ENCODE measurements at places on chromosomes 2 and 18.

DNA sequence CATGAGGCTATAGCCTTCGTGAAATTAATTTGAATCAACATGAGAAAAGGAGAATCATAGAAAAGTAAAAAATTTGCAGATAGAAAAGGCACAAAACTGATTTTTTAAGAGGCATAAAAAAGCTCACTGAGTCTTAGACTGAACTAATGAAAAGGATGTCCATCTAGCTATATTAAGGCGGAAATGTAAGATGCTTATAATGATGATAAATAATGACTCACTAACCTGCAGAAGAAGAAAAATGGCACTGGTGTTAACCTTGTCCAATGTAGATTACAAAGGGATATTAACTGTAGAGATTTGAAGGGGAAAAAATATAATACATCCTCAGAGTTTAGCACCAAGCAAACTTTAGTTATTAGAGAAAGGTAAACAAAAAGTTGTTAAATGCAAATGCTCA, 1098.0 kb upstream of the DDX18 start:
- no peak for DNase-seq

- no peak for DNase-seq
These were observed 28.8 kb downstream of the PKDCC start for GRCh38 chr2:42076357-42077225.

DNA sequence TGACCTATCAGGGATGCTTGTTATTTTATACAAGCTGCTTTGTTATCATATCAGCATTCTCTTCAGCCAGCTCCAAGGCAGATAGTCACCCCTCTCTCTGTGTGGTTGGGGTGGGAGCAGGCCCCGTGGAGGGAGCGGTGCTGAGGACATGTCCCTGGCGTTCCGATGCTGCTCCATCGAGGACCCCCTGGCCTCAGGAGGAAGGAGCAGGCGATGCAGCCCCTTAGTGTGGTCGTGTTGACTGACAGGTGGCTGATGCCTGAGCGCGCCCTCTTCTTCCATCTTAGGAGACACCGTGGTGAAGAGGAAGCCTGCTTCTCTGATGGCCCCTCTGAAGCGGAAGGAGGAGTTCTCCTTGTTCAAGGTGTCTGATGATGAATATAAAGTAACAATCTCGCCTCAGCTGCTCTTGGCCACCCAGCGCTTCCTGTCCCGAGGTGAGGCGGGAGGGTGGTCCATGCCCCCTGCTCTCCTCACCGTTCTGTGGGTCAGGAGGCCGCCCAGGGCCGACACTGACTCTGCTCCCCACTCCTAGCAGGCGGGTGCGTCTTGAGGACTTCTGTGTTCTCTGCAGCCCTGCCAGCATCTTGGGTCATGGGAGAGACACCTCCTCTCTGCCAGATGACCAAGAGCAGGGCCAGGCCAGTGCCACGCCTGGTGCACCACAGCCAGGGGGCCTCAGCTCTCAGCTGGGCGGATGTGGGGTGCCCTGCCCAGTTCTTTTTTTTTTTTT, 10.6 kb downstream of the CNNM3 start:
- no peak for DNase-seq

- no peak for DNase-seq
These were observed 640.2 kb downstream of the STK39 start for GRCh38 chr2:167607211-167607610.

GRCh38 chr2:152078662-152079061, 20.2 kb downstream of the CACNB4 start:
- no peak for DNase-seq

- no peak for DNase-seq
These were observed 25.5 kb downstream of the CCDC141 start for GRCh38 chr2:179024445-179024844.

GRCh38 chr2:200863782-200864175, 679 bp downstream of the CLK1 start:
- DNase-seq: no peak

DNA sequence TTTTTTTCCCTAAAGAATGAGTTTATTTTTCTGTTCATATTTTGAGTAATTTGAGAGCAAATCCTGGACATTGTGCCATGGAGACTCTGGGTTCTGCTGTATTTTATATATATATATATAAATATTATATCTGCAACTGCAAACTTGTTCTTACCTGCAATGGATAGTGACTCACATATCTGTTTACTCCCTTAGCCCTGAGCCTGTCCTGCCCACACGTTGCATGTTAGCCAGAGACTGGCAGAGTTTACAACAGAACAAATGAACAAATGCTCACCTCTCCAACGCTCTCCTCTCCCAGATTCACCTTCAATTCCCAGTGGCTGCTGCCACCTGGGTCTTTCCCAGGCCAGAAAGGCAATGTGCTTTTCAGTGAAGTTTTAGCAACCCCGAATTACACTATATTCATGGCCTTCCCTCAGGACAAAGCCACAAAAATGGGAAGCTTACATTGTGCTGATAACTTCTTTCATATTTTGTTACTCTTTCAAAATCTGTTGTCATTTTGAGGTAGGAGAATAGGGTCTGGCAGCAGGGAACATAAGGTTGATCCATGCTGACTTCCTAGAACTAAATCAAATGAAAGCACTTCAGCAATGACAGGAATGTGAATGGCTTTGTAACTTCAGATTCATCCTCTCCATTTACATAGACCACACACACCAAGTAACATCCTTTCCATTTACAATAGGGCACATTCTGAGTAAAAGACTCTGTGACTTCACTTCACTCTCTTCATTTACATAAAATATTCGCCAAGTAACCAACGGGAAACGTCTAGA, 105.4 kb upstream of the FAM110C start:
- no peak for DNase-seq

- DNase-seq: no peak
These were observed 136.5 kb downstream of the ZNF236 start for GRCh38 chr18:76958692-76959341.

DNA sequence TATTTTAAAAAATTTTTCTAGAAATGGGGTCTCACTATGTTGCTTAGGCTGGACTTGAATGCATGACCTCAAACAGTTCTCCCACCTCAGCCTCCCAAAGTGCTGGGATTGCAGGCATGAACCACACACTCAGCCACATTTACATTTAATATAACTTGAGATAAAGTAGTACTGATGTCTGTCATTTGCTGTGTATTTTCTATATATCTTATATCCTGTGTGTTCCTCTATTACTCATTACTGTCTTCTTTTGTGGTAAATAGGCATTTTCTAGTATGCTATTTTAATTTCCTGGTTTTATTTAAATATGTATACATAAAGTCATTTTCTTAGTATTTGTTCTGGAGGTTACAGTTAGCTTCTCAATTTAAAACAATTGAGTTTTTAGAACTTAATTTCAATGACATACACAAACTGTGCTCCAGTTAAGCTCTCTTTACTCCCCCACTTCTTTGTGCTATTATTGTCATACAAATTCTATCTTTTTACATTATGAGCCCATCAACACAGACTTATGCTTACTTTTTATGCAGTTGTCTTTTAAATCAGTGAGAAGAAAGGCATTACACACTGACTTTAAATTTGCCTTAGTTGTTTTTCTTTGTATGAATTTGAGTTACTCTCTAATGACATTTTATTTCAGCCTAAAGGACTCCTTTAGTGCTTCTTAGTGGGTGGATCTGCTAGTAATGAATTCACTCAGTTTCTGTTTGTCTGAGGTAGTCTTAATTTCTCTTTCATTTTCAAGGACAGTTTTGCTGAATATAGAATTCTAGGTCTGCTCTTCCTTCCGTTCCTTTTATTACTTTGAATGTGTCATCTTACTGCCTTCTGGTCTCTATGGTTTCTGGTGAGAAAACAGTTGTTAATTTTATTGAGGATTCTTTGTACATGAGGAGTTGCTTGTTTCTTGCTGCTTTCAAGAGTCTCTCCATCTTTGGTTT, 6.2 kb upstream of the INPP4A start:
- no peak for DNase-seq

DNA sequence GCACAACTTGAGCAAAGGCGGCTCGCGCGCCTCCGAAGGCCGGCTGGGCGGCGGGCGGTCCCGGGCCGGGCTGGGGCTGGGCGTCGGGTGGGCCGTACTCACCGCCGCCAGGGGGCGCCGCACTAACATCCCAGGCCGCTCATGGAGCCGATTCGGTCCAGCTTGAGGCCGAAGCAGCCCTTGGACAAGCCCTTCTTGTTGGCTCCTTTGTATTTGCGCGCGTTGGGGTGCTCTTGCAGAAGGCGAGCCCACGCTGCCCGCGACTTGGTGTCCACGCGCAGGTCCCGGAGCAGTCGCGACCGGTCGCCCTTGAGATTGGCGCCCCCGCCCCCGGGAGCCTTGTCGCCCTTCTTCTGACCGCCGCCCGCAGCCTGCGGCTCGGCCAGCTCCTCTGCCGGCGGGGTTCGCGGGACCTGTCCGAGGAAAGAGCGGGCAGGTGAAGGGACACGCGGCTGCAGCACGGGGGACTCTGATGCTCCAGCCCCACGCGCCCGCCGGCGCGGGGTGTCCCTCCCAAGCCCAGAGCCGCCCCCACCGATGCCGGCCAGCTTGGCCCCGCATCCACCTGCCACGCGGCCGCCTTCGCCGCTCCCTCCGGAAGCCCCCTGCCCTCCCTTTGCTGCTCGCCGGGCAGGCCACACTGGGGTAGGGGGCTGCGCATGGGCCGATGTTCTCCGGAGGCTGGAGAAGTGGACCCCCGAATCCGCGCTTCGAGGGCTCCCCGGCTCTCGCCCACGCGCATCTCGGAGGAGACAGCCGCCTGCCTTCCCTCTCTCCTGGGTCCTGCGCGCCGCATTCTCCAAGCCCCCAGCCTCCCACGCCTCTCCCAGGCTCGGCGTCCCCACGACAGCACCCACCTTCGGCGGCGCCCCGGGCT, 655 bp downstream of the NPPC start:
- DNase-seq: peak; percentile 25

- no peak for DNase-seq
These were observed 594 bp downstream of the ITM2C start for GRCh38 chr2:230865307-230865765.

DNA sequence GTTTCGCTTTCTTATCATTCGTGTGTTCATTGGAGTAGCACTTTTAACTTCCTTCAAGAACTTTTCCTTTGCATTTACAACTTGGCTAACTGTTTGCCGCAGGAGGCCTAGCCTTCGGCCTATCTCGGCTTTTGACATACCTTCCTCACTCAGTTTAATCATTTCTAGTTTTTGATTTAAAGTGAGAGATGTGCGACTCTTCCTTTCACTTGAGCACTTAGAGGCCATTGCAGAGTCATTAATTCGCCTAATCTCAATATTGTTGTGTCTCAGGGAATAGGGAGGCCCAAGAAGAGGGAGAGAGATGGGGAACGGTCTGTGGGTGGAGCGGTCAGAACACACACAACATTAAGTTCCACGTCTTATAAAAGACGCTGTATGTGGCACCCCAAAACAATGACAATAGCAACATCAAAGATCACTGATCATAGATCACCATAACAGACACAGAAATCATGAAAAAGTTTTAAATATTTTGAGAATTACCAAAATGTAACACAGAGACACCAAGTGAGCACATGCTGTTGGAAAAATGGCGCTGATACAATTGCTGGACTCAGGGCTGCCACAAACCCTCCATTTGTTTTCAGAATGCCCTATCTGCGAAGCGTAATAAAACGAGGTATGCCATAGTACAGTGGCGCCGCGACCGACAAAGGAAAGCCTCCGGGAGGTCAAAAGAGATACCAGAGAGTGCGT, 553 bp downstream of the TIGD1 start:
- DNase-seq: no peak

DNA sequence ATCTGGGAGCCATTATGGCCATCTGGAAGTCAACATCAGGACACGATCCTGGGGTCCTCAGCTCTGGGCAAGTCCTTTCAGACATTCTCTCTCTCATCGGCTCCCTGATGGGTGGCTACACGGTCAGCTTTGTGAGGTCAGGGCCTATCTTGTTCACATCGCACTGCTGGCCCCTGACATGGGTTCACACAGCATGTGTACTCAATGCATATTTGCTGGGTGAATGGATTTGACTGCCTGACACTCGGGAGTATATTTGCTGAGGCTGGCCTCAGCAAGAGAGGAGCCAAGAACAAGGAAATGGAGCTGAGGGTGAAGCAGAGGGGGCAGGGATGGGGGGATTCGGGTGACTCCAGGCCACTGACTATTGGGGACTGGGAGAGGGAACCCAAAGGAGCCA, 50.5 kb downstream of the SLC4A5 start:
- no peak for DNase-seq

GRCh38 chr2:102060047-102060446, 68.3 kb downstream of the IL1R2 start:
- DNase-seq: no peak

GRCh38 chr2:9238591-9239326, 32.1 kb downstream of the ASAP2 start:
- DNase-seq: no peak

DNA sequence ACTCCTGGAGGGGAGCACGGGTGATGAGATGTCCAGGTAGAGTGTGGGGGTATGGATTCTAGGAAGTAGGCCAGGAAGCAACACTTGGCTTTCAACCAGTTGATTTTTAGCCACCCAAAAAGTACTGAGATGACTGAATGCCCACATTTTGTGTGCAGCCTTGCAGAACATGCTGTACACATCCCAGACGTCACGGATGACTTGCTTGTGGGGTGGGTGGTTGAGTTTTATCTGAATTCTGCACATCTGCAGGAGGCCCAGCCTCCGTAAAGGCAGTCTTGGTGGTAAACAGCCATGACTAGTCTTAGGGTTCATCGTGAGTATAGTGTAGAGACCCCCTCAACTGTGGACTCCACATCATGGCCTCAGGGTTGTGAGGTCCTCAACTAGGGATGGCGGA, 53.3 kb upstream of the CCDC195 start:
- no peak for DNase-seq

DNA sequence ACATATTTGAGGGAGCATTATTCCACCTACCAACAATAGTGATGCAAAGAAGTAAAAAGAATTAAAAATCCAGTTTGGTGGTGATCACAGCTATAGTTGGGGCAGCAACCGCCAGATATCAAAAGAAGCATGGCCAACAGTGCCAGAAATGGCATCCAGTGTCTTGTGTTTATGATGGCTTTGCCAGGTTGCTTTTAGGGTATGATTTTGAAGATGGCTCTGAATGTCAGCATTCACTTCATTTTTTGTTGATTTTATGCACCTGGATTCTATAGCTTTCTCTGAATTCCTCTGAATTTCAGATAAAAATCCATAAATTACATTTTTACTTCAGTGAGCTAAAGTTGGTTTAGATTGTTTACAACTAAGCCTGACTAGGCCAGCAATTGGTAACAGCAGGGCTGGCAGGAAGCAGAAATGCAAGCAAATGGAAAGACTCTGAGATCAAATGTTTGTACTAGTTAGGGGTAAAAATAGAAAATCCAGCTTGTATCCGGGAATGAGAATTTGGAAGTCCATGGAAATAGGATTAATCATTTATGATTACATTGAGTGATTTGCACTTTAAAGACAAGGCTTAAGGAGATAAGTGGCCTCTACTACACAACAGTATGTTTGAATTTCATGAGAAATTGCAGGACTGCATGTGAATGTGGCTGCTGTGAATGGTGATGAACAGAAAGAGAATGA, 40.4 kb downstream of the COL3A1 start:
- DNase-seq: no peak

DNA sequence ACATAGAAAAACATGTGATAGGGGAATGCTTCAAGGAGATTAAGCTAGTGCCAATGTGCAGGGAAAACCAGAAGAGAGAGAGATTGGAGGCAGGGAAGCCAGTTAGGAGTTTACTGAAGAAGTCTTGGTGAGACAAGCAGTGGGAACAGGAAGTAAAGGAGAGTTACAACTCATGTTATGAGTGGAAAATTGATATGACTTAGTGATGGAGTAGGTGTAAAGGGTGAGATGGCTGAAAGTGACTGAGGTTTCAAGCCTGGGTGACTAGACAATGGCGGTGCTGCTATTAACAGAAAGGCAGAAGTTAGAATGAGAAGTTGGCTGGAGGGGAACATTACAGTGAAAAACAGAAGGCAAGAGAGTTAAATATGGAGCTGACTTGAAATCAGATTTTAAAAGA, 16.5 kb downstream of the DOK1 start:
- DNase-seq: no peak

GRCh38 chr2:36380624-36381481, 25.3 kb downstream of the CRIM1 start:
- no peak for DNase-seq
